Psoas muscle (tissue), 8 donors: ENCODE measurements at places on chromosomes 12 and 14. TPM values are rescaled to one million over a fixed set of nuclear protein-coding genes. Genes with fewer than 3 reads are reported as not detected.

Gene KRT73
- not detected for polyA plus RNA-seq

Gene GPR68
- polyA plus RNA-seq: not detected

Gene TROAP
- 0.26 TPM for polyA plus RNA-seq

Gene TMEM233
- 69.7 TPM for polyA plus RNA-seq

Gene SIX1
- 8.3 TPM for polyA plus RNA-seq

Gene LRRK2
- polyA plus RNA-seq: 3.7 TPM

Gene EFS
- polyA plus RNA-seq: 1.1 TPM

Gene INHBC
- polyA plus RNA-seq: not detected

Gene MUCL1
- not detected for polyA plus RNA-seq

Gene MYF5
- 3.0 TPM for polyA plus RNA-seq

Gene PRB2
- not detected for polyA plus RNA-seq

Gene CAMKK2
- polyA plus RNA-seq: 5.6 TPM

GRCh38 chr12:25324861-25325260 lies 74.1 kb upstream of the KRAS start:
- DNase-seq: no peak

DNA sequence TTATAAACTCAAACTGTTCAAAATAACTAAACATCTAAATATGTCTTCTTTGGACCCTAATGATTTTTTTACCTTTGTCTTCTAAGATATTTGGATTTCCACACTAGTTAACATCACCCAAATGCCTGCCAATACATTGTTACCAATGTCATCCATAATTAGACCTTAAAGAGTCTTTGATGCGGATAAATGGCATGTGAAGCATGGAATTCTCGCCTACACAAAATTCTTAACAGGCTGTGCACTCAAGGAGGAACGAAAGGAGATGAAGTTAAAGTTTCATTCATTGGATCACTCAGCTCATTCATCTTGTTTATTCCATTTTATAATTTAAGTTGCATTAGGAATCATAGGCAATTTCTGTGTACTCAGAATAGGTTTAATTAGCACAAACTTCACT lies 219.7 kb downstream of the ACSS3 start:
- DNase-seq: no peak

DNA sequence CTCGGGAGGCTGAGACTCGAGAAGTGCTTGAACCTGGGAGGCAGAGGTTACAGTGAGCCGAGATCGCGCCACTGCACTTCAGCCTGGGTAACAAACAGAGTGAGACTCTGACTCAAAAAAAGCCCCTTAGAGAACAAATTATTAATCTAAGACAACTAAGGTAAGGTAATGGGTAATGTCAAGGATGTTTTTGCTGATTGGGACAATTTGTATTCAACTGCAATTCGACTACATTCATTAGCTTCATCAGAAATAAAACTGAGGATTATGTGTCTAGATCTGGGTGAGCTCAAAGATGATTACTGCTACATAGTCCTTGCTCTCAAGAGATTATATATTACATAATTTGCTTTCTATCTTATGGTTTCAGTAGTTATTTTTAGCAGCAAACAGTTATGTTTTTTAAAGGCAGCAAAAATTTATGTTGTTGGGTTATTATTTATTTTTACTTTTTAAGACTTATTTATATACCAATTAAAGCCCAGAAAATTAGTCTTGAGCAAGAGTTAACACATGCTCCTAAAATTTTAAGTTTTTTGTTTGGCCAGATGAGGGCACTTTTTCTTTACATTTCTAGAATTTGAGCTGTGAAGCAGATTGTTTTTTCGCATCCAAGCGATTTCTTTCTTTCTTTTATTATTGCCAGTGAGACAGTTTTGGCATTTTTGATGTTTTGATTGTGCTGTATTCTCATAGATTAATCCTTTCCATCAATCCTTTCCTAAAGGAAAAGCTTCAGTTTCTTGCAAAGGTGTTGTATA lies 52.3 kb downstream of the PLEKHA5 start:
- no peak for DNase-seq

DNA sequence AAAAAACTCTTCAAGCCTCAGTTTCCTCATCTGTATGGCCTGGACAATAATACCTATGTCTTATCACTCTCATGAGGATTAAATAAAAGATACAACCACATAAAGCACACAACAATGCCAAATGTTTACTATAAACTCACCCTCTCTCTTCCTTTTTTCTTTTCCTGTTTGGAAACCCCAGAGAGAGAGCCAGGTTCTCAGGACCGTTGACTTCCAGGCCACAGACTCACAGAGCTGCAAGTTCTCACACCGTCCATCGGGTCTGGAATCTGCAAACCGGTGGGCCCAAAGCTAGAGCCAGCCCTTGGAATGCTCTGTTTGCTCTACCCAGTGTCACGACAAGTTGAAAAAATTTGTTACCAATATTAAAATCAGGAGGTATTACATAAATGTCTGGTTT lies 4.6 kb upstream of the CD4 start:
- DNase-seq: no peak

DNA sequence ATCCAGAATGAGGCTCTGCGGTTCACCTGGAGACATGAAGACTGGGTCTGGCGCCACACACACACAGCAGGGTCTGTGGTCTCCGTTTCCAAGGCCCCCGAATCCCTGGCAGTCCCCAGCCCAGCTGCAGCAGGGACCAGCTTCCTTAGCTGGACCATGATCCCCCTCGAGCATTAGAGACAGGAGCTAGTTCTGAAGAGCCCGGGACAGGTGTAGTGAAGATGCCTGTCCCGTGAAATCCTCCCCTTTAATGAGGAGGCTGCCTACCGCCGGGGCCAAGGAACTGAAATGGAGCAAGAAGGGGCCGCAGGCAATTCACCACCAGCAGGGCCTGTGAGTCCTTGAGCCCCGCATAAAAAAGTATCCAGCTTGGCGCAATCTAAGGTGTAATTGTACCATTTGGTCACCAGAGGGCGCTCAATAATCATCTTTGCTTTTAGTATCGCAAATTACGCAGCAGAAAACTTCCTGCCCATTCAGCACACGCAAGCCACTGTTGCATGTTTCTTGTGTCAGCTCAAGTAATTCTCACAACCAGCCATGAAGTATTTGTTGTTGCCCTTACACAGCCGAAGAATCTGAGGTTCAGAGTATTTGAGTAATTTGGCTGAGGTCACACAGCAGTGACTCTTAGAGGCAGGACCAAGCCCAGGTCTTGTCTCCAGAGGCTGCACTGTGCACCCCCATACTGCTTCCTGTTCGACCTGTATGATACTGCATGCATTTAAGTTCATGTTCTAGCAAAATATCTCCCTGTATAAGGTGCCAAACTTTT lies 54.3 kb upstream of the PPP2R5C start:
- no peak for DNase-seq

DNA sequence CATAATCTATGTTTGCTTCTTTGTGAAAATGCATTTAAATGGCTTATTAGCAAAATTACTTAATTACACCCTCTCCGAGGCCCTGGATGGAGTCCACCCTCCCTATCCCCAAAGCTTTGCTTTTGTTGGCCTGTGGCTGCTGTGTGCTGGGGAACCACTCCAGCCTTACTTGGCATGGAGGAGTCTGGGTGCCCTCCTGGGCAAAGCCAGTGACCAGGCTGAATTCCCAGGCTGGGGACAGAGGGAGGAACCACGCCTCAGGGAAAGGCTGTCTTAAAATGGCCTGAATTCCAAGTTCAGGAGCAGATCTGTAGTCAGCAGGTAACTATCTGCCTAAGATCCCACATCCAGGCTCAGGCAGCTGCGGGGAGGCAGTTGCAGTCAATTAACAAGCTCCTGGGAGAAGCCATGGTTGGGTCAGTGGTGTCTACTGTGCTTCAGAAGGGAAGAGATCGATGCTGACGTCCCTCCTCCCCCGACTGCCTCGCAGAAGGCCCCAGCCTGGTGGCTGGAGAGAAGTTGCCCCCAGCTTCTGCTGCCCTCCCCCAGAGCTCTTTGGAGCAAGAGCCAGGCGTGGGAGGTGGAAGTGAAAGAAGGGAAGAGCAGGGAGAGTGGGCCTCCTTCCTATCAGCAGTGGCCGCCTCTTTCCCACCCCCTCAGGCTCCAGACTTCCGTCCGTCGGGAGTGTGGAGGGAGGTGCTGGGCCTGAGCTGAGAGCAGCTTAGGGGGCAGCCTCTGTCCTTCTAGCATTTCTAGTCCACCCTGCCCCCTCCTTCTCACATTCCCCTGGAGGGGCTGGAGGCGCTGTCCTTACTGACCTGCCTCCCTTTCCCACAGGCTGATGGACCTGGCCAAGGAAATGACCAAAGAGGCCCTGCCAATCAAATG lies 11.3 kb downstream of the VASH1 start:
- peak; percentile 46 for DNase-seq

DNA sequence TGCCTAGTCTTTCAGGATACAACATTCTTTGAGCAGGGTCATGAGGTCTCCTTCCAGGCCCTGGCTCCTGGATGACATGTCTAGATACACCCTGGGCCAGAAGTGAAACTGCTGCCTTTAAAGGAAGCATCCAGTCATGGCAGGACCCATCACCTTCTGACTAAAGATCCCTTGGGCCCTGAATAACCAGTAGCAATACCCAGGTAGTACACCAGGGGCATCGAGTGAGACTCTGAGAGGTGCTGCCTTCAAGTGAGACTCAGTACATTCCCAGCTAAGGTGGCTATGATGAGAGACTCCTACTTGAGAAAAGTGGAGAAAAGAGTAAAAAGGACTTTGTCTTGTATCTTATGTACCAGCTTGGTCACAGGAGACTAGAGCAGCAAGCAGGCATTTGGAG lies 23.5 kb downstream of the OR6C68 start:
- no peak for DNase-seq

GRCh38 chr14:20184181-20184580 lies 6.5 kb upstream of the OR11G2 start:
- DNase-seq: no peak

DNA sequence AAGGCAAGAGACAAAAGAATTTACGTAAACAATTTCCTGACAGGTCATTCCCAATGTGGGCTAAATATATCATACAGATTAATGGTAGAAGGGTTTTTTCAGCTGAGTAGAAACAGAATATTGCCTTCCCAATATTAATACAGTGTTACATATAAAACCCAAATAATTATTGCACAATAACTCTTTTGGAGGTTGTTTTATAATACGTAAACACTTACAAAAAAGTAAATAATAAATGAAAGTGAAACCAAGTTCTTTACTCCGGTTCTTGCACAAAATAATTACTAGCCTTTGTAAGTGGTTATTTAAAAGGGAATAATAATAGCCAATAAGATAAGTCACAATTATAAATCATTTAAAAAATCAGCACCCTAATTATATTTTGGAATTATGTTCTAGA lies 118.6 kb upstream of the SSTR1 start:
- no peak for DNase-seq

GRCh38 chr14:34548472-34548981 lies 9.0 kb upstream of the EAPP start:
- DNase-seq: no peak

DNA sequence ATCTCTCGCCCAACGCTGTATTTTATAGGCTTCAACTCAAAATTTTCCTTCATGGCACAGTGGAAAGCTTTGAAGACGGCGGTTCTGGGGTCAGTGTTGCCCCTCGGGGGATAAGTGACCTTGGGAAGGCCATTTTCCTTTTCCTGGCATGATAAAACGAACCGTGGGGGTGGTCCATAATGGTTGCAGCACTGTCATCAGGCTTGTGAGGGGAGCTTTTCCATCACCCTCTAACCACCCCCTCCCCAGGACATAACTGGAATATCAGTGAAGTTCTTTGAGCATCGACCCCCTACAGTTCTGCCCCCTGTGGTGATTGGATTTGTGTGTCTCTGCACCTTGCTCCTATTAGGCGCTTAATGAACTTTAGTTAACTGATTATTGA lies 16.0 kb downstream of the FOS start:
- DNase-seq: no peak

DNA sequence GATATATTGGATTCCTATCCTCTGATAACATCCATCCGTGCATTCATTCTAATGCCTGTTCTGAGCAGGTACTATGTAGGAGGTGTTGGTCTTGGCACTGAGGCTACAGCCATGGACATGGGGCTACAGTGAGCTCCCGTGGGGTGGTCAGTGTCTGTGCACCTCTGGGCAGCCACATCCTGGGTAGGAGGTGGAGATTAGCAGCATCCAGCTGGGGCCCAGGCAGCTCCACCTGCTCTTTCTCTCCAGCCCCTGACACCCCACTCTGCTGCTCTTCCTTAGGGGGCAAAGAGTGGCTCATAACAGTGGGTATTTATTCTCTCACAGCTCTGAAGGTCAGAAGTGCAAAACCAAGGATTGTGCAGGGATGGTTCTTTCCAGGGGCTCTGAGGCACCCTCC lies 292.0 kb upstream of the SFSWAP start:
- DNase-seq: no peak

GRCh38 chr12:111313833-111314259 lies 55.0 kb downstream of the PHETA1 start:
- peak; percentile 75 for DNase-seq

GRCh38 chr12:101915841-101916240 lies 38.5 kb downstream of the DRAM1 start:
- DNase-seq: no peak

DNA sequence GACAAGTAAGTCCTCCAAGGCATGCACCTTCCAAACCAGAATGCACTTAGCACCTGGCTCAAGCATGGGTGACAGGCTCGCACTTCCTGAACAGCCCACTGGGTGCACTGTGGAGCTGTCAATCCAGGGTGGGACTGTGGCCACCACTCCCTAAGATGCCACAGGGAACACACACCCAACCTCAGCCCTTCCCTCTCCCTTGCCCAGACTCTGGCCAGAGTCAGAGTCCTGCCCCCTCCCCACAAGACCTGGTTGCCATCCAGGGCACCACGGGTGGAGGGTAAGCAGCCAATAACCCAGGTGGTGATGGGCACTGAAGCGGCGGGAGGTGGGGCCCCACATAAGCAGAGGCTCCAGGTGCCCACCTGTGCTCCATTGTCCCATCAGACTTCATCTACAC lies 160.6 kb downstream of the MYRFL start:
- no peak for DNase-seq

DNA sequence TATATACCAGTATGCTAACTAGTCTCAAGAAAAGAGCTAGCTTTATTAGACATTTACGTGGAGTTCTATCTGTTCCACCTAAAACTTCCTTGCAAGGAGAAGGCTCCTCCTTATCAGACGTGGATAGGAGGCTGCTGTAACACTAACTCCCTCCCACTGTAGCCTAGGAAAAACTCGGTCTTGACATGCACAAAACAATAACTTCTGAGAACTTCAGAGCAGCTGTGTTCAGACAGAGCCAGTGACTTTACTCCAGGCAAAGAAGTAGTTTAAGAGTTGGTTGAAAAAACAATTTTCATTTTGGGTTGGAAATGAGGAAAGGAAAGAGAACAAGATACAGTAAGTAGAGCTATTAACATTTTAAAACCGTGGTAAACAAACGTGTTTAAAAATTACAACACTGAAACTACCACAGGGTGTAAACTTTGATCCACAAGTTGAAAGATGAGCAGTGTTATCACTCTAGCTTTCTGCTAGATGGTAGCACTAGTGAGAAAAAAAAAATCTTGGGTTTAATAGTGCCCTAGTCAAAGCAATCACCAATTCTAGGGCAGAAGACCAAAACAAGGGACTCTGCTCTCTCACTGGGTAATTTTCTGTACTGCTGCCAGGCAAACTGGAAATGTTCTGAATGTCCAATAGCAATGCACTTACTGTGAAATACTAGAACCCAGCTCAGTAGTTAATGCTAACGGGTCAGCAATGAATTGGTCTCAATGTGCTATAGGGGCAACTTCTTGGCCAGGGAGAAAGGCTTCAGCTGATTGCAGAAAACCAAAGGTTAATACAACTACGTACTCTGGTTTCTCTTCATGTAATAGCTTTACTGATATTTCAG lies 2.4 kb downstream of the ATF7 start:
- DNase-seq: no peak

- DNase-seq: no peak
Measured at GRCh38 chr12:56801661-56802622, 38.8 kb downstream of the HSD17B6 start.
